Stomach (tissue), 19 donors: ENCODE measurements at places on chromosomes 12 and 14. TPM values are rescaled to one million over a fixed set of nuclear protein-coding genes. Genes with fewer than 3 reads are reported as not detected.

The TEX52 gene
- not detected for polyA plus RNA-seq

The PLD4 gene
- 0.70 TPM for polyA plus RNA-seq

The GZMH gene
- polyA plus RNA-seq, result 1.8 TPM

The RHEBL1 gene
- 0.75 TPM for polyA plus RNA-seq

The GLIPR1L2 gene
- polyA plus RNA-seq, result 0.78 TPM

The BTBD6 gene
- 47.1 TPM for polyA plus RNA-seq

The SERPINA3 gene
- polyA plus RNA-seq, result 1,820 TPM

The WIF1 gene
- polyA plus RNA-seq, result 0.10 TPM

The TAS2R13 gene
- not detected for polyA plus RNA-seq

The C1S gene
- polyA plus RNA-seq, result 161 TPM
